ENCODE measurements at places on chromosomes 16 and 17.

DNA sequence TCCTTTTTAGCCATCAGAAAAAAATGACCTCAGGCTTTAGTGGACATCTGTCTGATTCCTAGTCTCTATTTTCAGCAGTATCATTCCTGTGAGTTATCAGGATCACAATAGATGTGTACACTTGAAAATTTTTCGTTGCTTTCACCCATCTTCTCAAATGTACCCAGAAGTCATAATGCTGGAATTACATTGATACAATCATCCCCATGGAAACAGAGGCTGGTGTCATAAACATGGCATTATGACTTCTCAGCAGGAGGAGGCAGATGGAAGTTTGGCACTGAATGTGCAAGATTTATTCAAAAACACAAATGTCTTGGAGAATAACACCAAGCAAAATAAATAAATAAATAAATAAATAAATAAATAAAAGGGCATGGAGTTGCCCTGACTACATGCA is 292.5 kb downstream of the PHKB start:
- DNase-seq: no peak

GRCh38 chr17:50675627-50676026 is 32.1 kb downstream of the ANKRD40 start:
- DNase-seq: no peak

DNA sequence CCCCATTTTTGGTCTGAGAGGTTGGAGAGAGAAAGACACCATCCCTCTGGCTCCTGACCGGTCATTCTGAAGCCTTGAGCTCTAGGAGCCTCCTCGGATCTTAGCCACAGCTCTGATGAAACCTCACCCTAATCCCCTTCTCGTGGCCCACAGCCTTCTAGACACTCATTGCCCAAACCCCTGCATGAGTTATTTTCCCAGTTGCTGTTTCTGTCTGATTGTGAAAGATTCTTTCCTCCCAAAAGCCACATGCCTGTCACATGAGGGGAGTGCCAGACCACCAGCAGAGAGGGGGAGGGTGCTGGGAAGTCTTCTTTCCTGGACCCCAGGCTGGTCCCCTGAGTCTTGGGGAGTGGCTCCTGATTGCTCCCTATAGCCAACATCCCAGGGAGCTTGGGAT is 17.6 kb upstream of the ABR start:
- DNase-seq: peak; percentile 92

GRCh38 chr16:22054847-22055590 is 37.3 kb upstream of the VWA3A start:
- peak; percentile 21 for DNase-seq

GRCh38 chr16:70685938-70686375 is at the start of gene MTSS2:
Gene MTSS2 (minus strand): TSS chr16:70686053. CDS start chr16:70685791, 262 bp downstream.
- DNase-seq: no peak

DNA sequence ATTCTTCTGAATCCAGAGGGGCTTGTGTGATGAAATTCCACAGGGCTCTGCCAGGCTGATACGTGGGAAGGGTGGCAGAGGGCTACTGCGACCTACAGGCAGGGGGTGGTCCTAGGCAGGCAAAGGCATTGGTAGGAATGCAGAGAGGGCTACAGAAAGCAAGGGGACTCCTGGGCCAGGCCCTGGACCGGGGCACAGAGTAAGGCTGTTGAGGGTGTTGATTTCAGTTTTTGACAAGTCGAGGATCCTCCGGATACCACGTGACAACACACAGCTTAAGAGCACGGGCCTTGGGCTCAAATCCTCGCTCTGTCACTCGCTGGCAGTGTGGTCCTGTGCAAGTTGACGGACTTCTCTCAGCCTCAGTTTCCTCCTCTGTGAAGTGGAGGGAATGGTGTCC is 19.1 kb upstream of the DOC2B start:
- DNase-seq: no peak

DNA sequence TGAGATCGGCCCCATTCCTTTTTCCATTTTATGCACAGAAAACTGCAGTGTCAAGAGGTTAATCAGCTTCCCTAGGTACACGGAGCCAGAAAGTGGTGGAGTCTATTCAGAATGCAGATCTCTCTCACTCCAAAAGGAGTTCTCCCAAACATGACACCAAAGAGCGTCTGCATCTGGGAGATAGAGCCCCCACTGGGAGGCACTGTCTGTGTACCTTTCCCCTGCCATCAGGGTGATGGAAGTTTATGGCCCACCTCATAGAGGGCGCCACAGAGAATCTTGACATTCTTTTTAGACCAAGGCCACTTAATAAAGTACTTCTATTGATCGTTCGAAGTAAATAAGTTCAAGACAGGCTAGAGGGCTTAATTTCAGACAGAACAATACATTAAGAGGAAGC is 493.7 kb upstream of the ERCC4 start:
- no peak for DNase-seq

GRCh38 chr16:73794994-73795393 is 501.6 kb upstream of the PSMD7 start:
- DNase-seq: no peak

GRCh38 chr17:19937522-19937921 is 40.1 kb downstream of the AKAP10 start:
- DNase-seq: no peak

DNA sequence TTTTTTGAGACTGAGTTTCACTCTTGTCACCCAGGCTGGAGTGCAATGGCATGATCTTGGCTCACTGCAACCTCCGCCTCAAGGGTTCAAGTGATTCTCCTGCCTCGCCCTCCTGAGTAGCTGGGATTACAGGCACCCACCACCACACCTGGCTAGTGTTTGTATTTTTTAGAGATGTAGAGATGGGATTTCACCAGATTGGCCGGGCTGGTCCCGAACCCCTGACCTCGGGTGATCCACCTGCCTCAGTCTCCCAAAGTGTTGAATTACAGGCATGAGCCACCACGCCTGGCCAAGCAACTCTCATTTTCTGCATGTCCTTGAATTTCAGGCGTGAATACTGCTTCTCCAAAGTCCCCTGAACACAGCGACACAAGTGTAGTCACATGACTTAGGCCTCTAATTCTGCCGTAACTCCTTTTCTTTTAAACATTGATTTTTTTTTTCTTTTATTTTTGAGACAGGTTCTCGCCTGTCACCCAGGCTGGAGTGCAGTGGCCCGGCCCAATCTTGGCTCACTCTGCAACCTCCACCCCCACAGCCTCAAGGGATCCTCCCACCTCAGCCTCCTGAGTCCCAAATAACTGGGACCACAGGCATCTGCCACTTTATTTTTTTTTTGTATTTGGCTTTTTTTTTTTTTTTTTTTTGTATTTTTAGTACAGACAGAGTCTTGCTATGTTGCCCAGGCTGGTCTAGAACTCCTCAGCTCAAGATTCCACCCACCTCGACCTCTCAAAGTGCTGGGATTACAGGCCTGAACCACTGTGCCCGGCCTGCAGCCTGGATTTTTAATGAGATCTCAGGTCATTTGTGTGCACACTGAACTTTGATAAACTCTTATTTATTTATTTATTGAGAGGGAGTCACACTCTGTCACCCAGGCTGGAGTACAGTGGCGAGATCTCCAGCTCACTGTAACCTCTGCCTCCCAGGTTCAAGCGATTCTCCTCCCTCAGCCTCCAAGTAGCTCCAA is 124.6 kb downstream of the KCNJ18 start:
- DNase-seq: no peak

GRCh38 chr16:67608364-67608763 is 36.6 kb upstream of the CARMIL2 start:
- peak; percentile 62 for DNase-seq

DNA sequence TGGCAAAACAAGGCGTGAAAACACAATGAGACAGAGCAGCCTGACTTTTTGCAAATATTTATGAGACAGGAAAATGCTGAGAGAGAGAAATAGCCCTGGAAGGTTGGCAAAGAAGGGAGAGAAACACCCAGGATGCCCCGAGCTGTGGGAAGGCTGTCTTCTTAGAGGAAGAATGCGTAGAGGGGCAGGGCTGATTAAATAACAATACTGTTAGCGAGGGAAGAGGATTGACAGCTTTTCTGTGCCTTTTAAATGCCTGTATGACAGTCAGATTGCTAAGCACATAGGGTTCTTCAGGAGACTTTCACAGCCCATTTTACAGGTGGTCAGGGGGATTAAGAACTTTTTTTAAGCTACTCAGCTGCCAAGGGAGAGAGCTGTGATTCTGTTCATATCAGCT is 219.2 kb downstream of the SHISA9 start:
- no peak for DNase-seq

DNA sequence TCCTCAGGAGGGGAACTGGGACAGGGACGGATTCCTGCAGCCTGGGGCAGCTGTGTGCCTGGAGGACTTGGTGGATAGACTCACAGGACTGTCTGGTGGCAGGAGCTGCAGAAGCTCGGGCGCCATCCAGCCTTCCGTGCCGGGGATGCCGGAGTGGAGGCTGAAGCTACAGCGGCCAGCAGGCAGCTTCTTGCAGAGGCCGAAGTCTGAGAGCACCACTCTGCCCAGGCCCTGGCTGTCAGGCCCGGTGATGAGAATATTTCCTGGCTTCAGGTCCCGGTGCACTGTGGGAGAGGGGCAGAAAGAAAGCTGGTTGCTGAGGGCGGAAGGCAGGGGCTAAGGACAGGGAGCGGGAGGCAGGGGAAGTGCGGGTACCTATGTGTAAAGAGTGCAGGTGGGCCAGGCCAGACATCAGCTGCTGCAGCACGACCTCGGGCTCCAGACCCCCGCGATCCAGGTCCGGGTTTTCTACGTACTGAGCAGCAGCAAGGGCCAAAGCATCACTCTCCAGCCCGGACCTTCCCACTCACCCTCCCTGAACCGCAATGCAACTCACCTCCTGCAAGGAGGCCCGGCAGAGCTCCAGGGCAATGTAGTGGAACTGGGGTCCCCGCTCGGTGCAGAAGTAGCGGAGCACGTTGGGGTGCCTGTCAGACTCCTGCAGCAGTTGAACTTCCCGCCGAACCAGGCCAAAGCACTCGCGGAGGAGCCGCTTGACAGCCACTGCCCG is 16.1 kb downstream of the PLK1 start:
- DNase-seq: no peak

GRCh38 chr16:968620-969019 is 2.2 kb downstream of the LMF1 start:
- DNase-seq: no peak
